ENCODE measurements at places on chromosomes 3 and 15.

DNA sequence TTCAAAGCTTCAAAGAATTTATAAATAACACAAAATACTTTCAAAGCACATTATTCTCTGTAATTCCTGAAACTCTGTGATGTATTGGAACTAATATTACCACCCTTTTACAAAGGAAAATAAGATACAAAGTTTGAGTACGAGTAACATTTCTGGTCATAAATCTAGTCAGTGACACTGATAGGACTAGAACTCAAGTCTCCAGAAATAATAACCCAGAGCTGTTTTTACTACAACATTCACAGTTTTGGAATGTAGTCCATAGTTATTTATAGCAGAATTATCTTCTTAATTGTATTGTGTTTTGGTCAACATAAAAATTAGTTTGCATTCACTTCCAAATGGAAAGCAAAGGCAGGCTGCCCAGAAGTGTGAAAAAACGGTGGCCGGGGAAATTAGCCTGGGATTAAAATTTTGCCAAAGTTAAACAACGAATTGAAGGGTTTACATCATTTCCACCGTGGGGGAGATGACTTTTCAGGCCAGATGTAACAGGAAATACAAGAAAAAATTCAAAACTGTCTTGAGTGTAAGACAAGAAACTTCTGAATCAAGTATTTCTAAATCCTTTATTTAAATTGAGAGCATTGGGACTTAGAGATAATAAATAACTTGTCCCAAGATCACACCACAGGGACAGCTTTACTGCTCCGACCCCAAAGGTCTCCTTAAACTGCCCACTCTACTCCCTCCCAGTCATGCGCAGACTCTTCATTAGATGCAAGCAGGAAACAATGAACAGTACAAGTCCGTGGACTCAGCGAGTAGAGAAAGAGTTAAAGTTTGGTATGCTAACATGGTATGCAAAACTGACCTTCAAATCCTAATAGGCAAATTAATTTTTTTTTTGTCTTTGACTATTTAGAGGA lies 74.3 kb upstream of the VGLL4 start:
- DNase-seq, result no peak

- no peak for DNase-seq
Measured at GRCh38 chr3:13077431-13078162, 4.4 kb upstream of the IQSEC1 start.

GRCh38 chr15:88035381-88035780 lies 221.2 kb downstream of the NTRK3 start:
- no peak for DNase-seq

DNA sequence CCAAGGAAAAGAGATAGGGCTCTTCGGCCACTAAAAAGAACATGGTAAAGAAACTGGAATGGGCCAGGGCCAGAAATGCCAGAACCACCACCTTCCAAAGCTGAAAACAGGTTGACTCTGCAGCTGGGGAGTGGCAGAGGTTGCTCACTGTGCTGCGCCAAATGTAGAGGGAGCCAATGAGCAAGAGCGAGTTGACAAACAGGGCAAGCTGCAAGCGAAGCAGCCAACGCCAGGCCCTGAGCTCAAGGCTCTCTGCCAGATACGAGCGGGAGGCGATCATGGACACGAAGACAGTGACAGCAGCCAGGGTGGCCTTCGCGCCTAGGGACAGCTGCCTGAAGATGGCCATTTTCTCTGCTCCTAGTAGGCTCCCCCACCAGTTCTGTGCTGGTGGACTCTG lies 3.1 kb downstream of the GLB1 start:
- DNase-seq, result no peak

DNA sequence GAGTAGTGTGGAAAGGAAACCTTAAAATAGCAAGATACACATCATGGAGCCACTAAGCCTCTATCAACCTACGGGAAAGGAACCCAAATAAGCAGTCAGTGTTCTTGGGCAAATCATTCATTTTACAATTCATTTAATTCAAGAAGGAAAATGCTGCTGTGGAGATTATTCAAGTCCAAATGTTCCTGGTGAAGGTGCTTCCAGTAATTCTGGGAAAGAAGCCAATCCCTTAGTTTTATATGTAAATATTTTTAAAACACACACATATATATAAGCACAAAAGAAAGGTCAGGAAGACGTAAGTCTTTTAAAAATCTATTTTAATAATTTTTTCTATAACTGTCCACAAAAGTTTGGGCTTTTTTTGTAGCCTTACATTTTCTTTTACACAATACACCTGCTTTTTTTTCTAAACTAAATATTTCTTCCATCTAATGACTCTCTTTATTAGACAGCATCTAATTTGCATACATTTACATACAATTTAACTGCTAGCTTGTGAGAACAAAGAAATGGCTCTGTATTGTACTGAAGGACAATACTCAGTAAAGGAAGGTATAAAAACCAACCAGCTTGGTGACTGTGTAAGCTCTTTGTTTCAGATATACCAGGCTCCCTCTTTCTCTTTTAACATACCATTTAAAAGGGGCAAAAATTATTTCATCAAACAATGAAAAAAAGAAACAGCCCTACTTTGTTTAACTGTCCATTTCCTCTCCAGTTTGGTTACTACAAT lies 269.5 kb downstream of the ZBTB20 start:
- no peak for DNase-seq

DNA sequence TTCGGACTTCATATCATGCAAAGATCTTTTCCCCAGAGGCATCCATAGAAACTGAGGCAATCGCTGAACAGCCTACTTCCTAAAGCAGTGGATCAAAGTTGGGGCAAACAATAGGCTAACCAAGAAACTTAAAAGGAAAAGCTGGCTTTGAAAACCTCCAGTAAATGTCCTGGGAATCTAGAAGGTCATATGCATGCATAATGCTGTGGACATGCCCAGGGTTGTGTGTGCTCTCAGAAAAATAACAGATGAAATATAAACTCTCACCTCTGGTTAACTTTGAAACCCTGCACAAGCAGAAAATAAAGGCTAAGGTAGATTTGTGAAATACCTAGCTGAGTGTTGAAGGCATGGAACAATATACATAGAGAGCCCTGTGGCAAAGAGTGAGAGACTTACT lies 96.3 kb downstream of the MYO9A start:
- DNase-seq, result no peak

DNA sequence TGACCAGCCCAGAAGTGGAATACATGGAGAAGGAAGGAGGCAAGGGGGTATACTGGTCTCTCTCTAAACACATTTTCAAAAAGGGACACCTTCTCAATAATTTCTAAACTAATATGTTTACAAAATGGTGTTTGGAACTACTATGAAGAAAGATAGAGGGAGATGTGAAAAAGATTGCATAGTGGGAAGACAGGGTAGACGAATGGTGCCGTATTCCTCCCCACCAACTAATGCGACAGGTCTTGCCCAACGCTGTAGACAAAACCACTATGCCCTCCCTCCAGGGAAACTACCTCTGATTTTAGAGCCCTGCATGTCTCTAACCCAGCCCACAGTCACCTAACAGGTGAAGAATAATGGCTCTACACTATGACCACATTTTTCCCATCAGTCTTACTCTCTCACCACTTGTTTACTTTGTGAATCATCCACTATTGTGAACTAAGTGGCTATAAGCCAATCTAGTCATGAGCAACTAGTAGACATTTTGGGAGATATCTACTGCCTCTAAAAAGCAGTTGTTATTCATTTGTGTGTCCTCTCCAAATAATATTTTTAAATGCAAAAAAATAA lies 108.2 kb upstream of the UBE2E2 start:
- DNase-seq, result no peak

DNA sequence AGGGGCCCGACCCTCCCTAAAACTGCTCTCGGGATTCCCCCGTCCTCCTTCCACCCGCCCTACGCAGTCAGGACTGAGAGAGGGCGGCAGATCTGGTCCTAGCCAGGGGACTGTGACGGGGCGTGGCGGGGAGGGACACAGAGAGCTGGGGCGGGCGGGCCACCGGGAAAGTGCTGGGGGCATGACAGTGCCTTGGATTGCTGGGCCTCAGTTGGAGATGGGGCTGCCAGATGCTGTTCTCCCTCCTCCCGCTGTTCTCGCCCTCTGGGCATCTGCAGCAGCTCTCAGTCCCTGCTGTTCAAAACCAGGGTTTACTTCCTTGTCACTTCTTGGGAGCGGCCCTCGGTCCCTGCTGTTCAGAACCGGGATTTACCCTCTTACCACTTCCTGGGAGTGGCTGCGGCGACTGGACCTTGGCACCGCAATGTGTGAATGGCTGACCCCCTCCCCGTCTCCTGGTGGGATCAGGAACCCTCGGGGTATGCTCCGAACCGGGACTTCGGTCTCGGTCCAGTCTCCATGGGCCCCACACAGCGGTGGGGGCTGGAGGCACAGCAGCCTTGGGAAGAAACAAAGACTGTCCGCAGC lies 1.8 kb upstream of the RPP25 start:
- no peak for DNase-seq
